ENCODE measurements at places on chromosomes 5 and 9.

- DNase-seq, result no peak
Measured at GRCh38 chr9:68975365-68976043, 38.4 kb downstream of the PRKACG start.

- DNase-seq, result no peak
Measured at GRCh38 chr9:68476847-68477246, 63.8 kb downstream of the TMEM252 start.

DNA sequence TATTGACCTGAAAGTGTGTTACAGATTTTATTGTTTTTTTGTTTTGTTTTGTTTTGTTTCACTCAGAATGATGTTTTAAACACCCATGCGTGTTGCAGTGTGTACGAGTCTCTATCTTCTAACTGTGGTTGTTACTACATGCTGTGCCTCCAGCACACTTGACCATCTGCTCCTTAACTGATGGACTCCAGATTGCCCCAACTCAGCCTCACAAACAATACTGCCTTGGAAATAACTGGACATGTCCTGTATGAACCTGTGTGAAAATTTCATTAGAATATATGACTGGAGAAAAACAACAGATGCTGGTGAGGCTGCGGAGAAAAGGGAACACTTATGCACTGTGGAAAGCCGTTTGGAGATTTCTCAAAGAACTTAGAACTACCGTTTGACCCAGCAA, 68.7 kb upstream of the HAND1 start:
- DNase-seq, result no peak

- DNase-seq, result no peak
Measured at GRCh38 chr5:111997308-111997707, 240.3 kb upstream of the NREP start.

DNA sequence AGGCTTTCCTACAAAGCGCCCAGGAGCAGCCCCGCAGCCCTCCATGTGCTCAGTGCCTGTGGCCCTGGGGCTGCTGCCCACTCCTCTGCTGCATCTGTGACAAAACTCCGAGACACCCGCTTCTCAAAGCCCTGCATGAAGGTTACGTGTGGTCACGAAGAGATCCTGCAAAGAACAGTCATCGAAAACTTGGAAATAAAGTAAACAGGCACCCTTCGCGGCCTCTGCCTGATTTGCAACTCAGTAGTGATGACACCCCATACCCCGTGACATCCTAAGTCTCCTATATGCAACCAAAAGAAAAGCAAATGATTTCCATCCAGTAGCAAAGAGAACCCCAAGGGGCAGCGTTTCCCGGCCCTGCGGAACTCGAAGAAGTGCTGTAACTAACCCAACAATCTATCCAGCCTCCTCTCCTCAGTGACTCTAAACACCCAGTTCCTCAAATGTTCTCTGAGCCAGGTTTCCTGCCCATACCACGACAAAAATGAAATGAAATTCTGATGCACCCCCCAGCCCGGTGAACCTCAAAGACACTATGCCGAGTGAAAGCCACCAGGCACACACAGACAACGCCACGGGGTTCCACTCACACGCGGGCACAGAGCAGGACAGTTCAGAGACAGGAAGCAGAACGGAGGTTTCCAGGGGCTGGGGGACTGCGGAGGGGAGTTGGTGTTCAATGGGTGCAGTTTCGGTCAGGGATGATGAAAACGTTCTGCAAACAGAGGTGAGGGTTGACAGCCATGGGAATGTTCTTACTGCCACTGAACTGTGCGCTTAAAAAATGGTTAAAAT, 19.0 kb downstream of the NACC2 start:
- DNase-seq, result no peak

DNA sequence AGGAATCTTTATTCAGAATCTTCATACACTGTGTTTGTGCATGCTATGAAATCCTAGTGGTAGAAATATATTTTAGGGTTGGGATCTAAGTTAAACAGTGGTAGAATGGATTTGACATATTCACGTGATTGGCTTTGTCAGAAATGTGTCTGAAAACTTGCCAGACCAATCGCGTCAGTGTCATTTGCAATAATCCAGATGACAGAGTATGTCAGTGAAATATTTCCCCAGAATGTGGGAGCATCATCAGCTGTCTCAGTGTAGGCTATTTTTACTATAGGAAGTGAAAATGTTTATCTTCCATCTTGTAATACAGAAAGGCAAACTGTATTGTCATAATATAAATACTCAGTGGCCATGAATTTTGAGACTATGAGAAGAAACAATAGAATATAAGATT, 220.6 kb upstream of the EDIL3 start:
- DNase-seq, result no peak

DNA sequence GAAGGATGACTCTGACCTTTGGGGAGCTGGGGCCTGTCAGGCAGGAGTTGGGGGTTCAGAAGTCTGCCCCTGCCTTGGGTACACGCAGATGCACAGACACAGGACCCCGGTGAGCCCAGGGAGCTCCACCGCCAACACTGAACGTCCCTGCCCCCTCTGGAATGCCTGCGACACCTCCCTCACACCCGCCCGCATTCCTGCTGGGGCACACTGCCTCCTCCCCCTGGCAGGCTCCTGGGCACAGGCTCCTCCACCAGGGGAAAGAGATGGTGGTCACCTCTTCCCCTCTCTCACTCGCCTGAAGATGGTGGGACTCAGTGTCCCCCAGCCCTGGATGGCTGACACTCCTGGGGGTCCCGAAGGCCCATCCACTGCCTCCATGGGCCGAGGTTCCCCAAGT, 12.0 kb downstream of the CRB2 start:
- DNase-seq, result no peak

DNA sequence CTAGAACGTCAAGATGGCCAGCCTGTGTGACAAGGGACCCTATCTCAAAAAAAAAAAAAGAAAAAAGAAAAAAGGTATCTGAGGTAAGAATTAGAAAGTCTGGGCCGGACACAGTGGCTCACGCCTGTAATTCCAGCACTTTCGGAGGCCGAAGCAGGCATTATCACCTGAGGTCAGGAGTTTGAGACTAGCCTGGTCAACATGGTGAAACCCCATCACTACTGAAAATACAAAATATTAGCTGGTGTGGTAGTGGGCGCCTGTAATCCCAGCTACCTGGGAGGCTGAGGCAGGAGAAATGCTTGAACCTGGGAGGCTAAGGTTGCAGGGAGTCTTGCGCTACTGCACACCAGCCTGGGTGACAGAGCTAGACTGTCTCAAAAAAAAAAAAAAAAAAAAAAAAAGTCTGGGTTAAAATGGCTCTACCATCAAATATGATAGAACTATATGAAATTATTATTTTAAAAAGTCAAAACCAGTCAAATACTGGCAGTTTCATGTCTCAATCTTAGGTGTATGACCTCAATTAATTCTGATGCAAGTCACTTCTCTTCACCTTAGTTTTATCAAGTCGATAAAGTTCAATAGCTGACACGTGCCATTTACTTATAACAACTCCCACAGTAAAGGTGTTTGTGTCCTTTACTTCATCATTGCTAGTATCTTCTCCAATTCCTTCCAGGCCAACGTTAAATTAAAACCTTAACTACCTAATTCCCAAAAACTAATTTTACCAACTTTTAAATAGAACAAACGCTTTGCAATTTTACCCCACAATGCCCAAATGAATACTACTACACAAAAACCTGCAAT, 1.1 kb downstream of the RPS23 start:
- DNase-seq, result no peak

DNA sequence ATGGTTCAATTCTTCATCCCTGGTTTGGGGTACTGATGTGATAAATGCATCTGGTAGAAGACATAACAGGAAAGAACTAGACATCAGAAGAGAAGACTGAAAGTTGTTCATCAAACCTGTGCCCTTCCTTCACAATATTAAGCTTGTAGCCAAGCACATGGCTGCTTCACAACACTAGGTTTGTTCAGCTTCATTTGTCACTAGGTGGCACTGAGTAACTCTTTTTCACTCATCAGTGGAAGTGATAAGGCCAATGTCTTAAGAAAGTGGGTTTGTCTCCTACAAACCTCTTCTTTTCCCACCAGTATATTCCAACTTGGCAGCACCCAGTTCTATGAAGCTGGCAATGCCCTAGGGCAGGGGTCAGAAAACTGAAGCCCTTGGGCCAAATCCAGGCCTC, 26.9 kb downstream of the ZNF484 start:
- no peak for DNase-seq

DNA sequence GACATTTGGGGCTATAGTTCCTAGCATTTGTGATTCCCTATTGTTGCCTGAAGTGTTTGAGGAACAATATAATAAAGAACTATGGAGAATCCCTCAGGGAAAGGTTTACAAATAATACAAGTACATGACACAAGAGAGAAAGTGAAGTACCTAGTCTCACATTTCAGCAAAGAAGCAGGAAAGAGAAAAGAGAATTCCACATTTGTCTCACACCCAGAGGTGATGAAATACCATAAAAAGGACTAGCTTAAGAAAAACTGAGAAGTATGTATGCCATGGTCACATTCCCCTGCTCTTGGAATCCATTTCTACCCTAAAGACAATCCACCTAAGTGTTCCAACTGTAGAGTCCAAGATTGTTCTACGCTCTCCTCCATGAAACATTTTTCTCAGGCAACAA, 79.0 kb upstream of the TARS1 start:
- DNase-seq, result no peak

DNA sequence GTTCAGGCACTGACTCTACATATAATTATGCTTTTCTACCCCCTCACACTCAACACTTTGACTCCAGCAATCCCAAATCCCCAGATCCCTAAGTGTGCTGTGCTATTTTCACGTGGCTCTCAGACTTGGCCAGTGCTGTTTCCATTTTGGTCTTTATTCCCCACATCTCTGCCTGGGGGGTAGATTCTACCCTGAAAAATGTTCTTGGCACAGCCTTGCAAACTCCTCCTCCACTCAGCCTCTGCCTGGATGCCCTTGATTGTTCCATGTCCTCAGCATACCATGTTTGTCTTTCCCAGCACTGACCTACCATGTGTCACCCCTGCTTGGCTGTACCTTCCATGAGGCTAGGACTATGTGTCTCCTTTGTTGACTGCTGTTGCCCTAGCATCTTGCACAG, 43.0 kb downstream of the FXN start:
- no peak for DNase-seq

- DNase-seq, result no peak
Measured at GRCh38 chr9:127931092-127931881, 710 bp upstream of the PIP5KL1 start.

DNA sequence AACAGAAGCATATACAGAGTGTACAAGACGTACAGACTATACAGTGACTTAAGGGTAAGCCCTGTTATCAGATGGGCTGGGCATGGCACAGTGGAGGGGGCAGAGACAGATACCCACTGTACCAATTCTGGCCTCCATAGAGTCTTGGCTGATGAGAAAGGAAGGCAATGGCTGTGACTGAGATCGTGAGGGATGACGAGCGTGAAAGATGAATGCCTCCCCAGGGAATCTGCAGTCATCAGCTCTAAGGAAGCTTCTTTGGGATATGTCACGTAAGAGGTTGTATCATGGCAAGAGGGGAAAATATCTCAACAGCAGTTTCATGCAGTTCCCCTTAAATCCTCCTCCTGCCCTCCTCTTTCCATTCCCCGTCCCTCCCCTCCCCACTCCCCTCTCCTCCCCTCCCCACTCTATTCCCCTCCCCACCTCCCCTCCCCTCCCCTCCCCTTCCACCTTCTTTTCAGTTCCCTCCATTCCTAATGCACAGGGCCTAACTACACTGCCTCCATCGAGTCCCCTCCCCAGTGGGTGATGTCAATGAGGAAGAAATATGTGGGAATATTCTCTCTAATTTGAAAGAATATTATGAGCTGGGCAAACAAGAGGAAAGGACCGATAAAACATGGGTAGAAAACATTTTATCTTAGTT, 226.4 kb upstream of the DAP start:
- no peak for DNase-seq

DNA sequence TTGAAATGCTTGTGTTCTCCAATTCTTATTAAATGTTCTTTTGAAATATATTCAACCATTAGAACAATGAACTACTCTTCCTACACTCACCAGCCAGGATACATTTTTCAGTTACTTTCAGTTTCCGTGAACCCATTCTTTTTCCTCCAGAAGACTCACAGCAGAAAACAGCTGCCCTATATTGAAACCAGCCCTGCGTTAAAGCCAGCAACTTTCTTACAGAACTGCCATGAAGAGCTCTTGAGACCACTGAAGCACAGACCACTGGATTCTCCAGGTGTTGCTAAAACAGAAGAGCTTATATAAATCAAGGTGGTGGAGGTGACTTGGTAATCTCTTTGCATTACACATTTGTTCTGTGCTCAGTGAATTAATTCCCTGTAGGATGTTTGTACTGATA, 365.9 kb upstream of the C9orf72 start:
- DNase-seq, result no peak

- no peak for DNase-seq
Measured at GRCh38 chr5:62139741-62140140, 166.3 kb upstream of the KIF2A start.

Measured in activated CD4-positive, alpha-beta T cell treated with anti-CD3 and anti-CD28 coated beads, Interleukin-2, amount 50 U/mL, for 1 hour (primary cell).